ENCODE measurements at places on chromosomes 2 and 18.

GRCh38 chr2:221640686-221641085, 68.6 kb upstream of the EPHA4 start:
- DNase-seq: no peak

DNA sequence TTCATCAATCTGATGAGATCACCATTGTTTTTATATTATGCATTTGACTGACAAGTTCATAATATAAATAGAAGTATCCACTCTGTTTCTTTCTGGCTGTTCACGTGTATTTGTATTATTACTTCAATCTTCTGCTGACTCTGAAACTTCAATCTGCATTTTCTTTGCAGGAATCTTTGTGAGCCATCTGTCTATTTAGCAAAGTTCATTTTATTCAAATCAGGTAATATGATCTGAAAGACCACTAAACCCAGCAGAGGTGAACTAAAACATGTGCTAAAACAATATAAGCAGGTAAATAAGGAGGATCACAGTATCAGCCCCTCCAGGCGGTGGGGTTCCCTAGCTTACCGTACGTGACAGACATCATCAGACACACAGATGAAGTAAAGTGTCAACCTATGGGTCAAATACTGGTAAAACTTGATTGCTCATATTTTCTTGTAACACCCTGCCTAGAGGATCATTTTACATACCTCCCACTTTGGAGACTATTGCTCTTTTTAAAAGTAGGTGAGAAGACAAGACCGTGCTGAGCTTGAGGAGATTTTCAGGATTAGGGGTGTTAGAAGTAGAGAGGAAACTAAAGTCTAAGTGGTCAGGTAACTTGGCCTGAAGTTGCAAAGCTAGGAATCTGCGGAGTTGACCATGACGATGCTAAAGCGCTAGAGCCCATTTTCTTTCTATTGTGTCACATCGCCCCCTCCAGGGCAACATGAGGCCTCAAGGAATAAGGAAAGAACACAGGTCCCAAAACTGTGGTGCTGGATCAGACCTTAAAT, 9.0 kb downstream of the DTNB start:
- no peak for DNase-seq

GRCh38 chr2:170313347-170313991, 135.5 kb downstream of the MYO3B start:
- DNase-seq: no peak

GRCh38 chr2:28547906-28548600, 52.2 kb downstream of the PLB1 start:
- no peak for DNase-seq

GRCh38 chr2:146602856-146603255, 1242.0 kb upstream of the ACVR2A start:
- DNase-seq: no peak

DNA sequence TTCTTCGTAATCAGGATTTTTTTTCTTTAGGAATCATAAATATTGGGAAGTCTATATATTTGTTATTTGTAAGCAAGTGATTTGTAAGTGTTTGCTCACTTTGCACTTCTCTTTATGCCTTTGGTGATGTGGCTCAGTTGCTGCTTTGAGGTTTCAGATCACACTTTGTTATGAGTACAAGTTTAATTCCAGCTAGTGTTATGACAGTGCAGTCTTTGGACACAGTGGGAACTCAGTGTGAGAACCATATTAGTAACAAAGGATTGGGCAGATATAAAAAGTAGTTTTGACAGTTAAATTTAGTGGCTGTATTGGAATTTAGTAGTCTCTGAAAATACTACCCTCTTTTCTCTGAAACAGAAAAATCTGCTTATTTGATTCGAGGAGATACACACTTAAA, 67.7 kb downstream of the ABI2 start:
- DNase-seq: no peak

- DNase-seq: no peak
Observed at GRCh38 chr2:112625474-112626114, 20.1 kb upstream of the SLC20A1 start.

- no peak for DNase-seq
Observed at GRCh38 chr18:60684843-60685513, 312.4 kb upstream of the MC4R start.

- no peak for DNase-seq
Observed at GRCh38 chr2:206783718-206784117, 18.3 kb downstream of the FASTKD2 start.

- no peak for DNase-seq
Observed at GRCh38 chr2:141703501-141703900, 427.3 kb downstream of the LRP1B start.

DNA sequence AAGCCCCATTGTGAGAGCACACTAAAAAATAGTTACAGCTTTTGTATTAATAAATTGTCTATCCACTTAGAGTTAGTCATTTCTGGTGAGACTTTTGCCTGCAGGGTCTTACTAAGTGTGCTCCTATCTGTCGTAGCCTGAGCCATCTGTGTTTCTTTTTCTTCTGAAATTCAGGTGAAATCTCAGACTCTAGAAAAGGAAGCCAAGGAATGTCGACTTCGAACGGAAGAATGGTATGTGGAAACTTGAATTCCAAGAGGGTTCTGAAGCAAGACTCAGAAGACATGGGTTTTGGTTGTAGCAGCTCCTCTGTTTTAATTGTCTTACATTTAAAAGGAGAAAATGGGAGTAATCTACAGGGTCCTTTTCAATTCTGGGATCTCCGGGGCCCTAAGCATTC, 70.0 kb upstream of the STON1 start:
- DNase-seq: no peak

DNA sequence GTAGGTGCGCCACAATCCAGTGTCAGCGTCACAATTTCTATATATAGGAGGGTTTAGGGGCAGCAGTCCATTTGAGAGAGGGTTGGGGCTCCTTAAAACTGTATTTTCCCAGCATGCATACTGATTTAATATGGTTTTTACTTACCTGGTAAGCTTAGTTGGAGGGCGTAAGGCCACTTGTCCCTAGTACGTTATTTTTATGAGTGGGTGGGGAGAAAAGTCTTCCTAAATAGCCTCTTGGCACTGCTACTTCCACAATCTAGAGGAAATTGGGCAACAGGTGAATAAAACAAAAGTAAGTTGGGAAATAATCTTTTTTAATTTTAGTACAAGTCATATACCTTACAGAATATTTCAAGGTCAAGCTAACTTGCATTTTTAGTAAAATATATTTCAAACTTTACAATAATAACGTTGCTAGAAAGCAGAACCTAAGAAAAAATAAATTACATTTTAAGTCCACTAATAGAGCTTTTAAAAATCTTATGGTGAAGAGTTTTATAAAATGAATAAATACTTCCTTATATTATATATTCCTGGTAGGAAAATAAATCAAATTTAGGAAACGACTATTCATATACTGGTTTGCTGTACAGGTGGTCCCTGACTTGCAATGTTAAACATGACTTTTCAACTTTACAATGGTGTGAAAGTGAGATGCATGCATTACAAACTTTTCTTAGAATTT, 20.9 kb downstream of the DHRS9 start:
- no peak for DNase-seq

DNA sequence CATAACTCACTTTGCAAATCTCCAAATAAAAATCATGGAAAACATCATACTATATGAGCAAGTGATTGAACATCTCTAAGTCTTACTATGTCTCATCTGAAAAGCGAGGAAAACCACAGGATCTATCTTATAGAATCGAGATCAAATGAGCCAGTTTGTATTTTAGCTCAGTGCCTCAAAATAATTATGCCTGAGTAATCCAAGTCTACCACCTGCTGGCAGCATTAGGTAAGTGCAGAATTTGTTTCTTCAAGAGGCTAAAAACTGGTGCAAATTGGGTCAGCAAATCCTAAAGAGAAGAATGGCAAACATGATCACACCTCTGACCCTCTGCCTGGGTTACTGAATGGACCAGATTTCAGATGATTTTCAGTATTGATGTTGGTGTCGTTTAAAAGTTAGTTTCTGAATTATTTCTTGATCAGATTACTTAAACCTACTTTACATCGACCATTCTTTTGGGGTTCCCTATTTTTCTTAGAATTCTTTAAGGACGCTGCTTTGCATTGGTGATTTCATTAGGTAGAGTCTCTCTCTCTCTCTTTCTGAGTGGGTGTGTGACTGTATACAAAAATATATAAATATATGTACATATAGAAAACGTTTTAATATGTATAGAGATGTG, 12.7 kb upstream of the FHOD3 start:
- no peak for DNase-seq

- no peak for DNase-seq
Observed at GRCh38 chr2:170816504-170817092, at the start of gene GAD1. GAD1 (plus strand) TSS chr2:170816887; CDS start chr2:170818592, 1,705 bp downstream.

DNA sequence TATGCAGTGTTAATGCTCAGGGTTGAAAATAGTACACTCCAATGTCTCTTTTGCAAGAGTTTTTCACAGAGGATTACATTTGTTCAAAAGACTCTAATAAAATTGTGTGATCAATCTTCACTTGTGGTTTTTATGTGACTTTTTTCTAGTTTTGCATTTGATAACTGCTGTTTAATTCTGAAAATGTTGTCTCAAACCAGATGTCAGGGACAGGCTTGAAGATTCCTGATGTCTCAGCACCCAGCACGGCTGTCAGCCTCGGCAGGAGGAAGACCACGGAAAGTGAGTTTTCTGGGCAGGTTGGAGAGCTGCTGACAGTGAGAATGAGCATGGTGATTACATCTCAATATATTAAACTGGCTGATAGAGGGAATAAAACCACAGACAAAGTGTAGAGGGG, 9.1 kb downstream of the SOX11 start:
- DNase-seq: no peak

DNA sequence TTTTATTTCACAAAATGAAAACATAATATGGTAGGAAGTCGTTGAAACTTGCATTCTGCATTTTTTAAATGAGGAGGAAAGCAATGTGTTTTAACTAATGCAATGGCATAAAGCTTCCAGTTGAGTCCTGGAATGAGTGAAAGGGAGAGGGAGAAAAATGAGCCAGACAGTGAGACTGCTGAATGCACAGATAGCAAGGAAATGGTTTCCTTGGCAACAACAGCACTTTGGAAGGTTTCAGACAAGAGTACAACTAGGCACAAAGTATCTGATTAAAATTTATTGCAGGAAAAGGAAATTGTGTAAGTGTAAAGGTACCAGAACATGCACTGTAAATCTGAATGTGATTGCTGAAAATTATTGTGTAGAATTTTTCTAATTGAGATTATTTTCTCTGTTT, 320.1 kb upstream of the KYNU start:
- no peak for DNase-seq

DNA sequence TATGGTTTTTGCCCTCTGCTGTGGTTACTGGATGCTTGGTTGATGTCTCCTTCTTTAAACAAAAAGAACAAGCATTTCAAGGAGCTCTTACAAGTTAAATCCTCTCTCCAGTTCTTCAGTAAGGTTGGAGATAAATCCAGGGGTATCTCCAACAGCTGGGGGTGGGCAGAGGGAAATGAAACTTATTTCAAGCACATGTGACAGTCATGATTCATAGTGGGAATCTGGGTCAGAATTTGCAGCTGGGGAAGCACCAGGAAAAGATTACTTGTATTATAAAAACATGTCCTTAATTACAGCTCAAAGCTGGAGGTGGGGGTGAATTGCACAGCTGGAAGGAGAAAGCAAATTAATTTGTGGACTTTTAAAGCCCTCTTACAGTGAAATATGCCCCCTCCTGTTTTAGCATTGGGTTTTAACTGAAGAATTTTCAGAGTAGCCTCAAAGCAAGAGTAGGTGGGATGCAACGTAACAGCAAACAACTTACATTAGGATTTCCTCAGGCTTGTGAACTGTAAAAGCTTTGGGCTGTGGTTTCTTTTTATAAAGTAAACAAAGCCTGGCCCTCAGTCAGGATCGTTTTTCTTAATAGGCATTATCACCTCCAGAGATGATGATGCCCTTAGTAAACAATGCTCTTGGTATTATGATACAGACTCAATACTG, 596.4 kb downstream of the NYAP2 start:
- DNase-seq: no peak

DNA sequence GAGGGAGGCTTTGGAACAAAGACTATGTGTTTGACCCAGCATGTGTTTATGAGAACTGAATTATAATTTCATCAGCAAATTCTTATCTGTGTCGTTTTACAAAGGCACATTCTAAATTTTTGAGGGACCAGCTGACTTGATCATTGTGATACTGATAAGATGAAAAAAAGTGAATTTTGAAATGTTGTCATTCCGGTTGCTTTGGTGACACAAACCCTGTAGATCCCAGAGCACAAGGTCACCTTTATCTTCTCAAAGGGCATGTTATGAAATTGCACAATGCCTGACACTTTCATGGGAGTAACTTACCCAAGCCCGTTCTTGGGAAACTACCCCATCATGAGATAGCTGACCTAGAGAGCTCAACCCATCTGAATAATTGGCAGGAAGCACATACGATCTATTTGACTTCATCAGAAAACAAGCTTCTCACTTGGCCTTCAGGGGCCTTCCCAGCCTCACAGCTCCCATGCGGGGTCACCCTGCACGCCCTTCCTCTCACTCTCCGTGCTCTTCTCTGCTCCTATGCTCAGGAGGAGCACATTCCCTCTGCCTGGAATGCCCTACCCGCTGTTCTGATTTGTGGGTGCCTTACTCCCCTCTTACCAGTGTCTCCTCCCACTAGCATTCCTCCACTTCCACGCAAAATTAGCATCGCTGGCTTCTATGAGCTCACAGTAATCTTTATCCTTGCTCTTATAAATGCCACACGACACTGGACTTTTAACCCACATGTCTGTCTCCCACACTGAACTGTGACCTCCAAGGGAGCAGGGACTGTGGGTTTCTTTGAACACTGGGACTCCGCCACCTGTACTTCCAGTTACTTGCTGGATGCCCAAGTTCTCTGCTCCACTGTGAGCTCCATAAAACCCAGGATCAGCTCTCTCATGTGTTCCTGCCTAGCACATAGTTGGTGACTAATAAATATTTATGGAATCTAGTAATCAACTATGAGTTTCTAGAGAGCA, 555.8 kb upstream of the ID2 start:
- no peak for DNase-seq

GRCh38 chr2:110143982-110144381, 28.4 kb upstream of the MALL start:
- no peak for DNase-seq

GRCh38 chr2:25835906-25836305, 42.4 kb downstream of the ASXL2 start:
- DNase-seq: no peak

GRCh38 chr18:57959278-57959677, 84.7 kb upstream of the NEDD4L start:
- DNase-seq: no peak

- DNase-seq: no peak
Observed at GRCh38 chr18:41693008-41693407, 262.0 kb upstream of the PIK3C3 start.

- DNase-seq: no peak
Observed at GRCh38 chr2:9002313-9002636, 1.2 kb downstream of the MBOAT2 start.

- DNase-seq: no peak
Observed at GRCh38 chr2:168194784-168195522, 52.4 kb downstream of the STK39 start.

Data from stimulated activated CD8-positive, alpha-beta memory T cell treated with anti-CD3 and anti-CD28 coated beads, Interleukin-15, amount 100 ng/mL, for 24 hours (primary cell).